ENCODE measurements at places on chromosomes 2 and 18. TPM values are rescaled to one million over a fixed set of nuclear protein-coding genes. Genes with fewer than 3 reads are reported as not detected.

DNA sequence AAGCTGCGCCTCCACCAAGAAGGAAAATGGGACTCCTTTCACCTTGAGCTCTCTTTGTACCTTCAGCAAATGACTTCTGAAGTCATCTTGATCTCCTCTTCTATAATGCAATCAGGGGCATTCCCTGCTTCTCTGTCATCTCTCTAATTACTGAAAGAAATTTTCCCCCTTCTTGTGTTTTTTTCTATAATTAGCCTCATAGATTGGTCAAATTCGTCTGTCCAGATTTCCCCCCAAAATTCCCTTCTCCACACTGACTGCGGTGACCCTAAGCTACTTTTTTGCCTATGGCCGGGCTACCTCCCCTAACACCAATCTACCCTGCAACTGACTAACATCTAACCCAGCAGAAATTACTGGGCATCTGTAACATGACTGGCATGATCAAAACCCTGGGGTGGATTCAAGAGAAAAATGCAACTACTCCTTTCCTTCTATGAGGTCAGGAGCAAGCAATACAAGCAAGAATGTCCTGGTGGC is 168.6 kb downstream of the BCL2 start:
- DNase-seq, result no peak

DNA sequence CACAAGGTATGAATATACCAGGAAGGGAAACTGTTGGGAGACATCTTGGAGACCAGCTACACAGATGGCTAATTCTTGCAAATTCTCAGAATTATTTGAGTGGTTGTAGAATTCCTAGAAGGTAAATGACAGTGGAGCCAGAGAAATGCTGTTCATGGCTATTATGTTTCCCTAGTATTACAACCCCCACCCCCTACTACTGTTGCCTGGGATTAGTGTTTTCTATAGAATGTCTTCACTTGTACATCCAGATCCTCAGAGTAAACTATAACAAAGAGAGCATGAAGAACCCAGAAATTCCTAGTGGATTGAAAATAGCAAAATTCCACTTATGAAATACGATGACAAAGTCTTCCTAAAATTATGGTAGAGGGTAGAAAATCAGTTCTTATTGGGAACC is 15.3 kb downstream of the LGALSL start:
- DNase-seq, result no peak

DNA sequence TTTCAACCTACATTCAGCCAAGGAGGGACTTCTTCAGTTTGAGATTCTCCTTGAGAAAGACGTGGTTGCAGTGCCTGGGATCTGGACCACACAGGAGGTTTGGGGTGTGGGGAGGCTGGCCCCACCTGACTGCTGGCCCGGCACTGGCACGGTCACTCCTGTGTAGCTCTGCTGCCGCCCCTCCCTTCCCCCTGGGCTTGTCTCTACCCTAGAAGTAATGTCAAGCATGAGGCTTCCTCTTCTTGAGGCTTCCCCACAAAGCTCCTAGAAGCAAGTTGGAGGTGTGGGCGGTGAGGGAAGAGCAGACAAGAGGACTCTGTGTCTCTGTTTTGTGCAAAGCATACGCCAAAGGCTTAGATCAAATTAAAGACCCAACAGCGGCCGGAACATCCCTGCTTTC is 8.7 kb downstream of the KLHL29 start:
- no peak for DNase-seq

GRCh38 chr18:7334973-7335568 is 104.2 kb downstream of the LRRC30 start:
- no peak for DNase-seq

DNA sequence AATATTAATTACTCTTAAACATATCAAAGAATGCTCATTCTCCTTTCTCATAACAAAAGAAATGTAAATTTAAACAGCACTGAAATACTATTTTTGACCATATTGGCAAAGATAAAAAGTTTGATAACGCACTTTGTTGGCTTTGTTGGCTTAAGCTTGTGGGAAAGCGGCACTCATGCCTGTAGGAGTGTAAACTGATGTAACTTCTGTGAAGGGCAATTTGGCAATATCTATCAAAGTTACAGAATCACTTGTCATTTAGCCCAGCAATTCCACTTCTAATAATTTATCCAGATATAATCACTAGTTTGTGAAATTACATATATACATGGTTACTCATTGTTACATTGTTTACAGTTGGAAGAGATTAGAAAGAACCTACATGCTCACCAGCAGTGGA is 311.8 kb upstream of the STON1 start:
- no peak for DNase-seq

DNA sequence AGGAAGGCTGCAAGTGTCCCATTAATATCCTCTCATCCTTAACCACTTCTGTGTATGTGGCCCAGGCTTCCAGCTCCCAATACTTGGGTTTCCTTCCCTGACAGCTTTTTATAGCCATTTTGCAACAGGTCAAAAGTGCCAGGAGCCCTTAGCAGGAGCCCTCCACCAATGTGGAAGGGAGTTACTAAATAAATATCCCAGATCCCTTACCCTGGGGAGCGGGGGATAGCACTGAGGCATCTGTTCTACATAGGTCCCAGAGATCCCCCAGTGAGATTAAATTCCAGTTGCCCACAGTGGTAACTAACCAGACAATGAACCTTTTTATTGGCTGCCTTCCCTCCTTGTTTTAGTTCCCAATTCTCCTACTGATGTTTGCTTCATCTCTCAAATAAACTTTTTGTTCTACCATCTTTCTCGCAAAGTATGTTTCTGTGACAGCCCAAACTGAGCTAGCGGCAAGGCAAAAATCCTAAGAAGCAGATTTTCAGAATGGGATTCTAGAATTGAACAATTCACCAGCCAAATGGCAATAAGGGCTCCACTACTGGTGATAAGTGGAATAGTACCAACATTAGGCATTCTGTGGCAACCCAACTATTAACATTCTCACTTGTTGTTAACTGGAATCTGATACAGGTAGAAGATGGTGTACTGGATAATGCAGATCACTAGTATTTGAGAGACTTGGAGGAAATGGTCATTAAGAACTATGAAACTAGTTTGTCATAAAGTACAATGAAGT is 83.9 kb upstream of the MAPRE2 start:
- DNase-seq, result no peak

DNA sequence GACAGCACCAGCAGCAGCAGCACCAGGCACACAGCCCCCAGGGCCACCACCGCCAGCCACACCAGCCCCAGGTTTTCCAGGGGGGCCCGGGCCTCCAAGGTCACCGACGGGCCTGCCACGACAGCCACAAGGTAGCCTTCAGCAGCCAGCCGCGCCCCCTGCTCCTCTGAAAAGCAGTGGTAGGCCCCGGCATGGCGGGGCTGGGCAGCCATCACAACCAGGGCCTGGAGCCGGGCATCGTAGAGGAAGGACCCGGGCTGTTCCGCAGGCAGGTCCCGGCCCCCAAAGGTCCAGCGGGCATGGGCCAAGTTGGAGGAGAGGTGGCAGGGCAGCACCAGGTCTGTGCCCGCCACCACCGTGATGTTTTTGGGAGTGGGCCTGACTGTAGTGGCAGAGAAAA is 3.3 kb upstream of the ANKRD39 start:
- no peak for DNase-seq

FOXI3 gene
- not detected for total RNA-seq

KCNIP3 gene
- total RNA-seq, result under 0.01 TPM

DCDC2C gene
- not detected for total RNA-seq

STPG4 gene
- total RNA-seq, result not detected

GLI2 gene
- not detected for total RNA-seq
